ENCODE measurements at places on chromosomes 4 and X.

- no peak for DNase-seq
Measured at GRCh38 chr4:148923881-148924280, 481.7 kb upstream of the NR3C2 start.

GRCh38 chrX:47637546-47638195, 7.9 kb upstream of the CFP start:
- no peak for DNase-seq

GRCh38 chr4:119314356-119314755, 7.6 kb downstream of the FABP2 start:
- DNase-seq: no peak

- DNase-seq: no peak
Measured at GRCh38 chrX:10172877-10173276, 16.1 kb downstream of the CLCN4 start.

DNA sequence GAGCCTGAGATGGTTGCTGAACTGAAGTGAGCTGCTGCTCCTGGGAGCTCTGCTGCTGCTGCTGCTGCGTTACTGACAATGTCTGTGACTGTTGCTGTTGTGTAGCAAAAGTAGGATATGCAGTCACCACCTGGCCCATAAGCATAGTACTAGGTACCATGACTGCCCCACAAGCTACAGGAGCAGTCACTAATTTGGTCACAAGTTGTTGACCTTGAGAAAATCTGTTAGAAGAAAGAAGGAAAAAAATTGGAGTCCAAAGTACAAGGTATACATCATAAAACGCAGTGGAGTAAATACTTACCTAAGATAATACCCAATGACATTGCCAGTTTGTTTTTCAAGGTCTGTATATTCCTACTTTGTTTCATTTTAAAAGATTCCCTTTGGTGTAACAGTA, 42.6 kb downstream of the TMEM165 start:
- DNase-seq: no peak

All from CD4-positive, alpha-beta T cell (primary cell).